ENCODE measurements at places on chromosomes 5 and 9. TPM values are rescaled to one million over a fixed set of nuclear protein-coding genes. Genes with fewer than 3 reads are reported as not detected.

The KCNN2 gene
- total RNA-seq = 0.43 TPM

The CCL19 gene
- not detected for total RNA-seq

The SVEP1 gene
- total RNA-seq = 134 TPM

The GNAQ gene
- total RNA-seq = 30.0 TPM

The BNIP1 gene
- total RNA-seq = 22.0 TPM

Measured in smooth muscle cell of bladder (primary cell).